ENCODE measurements at places on chromosomes 12 and 14.

GRCh38 chr12:110475426-110475825 lies 6.8 kb downstream of the FAM216A start:
- DNase-seq = no peak

- no peak for DNase-seq
Observed at GRCh38 chr12:49961111-49961922, at the start of gene AQP5. TSS of gene AQP5 (plus strand) at chr12:49961872. CDS start at chr12:49962018, 146 bp downstream.

DNA sequence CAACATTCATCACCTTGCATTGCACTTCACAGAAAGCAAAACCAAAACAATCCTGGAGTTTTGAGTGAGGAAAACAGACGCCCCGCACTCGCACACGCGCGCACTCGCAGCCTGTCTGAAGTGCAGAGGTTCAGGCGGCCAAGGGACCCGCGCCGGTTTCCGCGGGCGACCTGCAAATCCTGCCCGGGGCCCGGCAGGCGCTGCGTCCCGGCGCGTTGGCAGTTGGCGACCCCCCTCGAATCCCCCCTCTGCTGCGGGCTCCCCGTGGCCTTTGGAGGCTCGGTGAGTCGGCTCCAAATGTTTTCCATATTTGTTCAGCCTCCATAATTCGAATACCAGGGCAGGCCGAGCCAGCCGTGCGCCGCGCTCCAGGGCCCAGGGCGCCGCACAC lies at the start of gene SSPN:
Gene SSPN (plus strand): TSS at position 324 of the 391 bp plus-strand sequence. CDS start 100 bp downstream, outside the sequence.
- peak; percentile 87 for DNase-seq

- no peak for DNase-seq
Observed at GRCh38 chr14:89419973-89420482, 3.0 kb upstream of the FOXN3 start.

DNA sequence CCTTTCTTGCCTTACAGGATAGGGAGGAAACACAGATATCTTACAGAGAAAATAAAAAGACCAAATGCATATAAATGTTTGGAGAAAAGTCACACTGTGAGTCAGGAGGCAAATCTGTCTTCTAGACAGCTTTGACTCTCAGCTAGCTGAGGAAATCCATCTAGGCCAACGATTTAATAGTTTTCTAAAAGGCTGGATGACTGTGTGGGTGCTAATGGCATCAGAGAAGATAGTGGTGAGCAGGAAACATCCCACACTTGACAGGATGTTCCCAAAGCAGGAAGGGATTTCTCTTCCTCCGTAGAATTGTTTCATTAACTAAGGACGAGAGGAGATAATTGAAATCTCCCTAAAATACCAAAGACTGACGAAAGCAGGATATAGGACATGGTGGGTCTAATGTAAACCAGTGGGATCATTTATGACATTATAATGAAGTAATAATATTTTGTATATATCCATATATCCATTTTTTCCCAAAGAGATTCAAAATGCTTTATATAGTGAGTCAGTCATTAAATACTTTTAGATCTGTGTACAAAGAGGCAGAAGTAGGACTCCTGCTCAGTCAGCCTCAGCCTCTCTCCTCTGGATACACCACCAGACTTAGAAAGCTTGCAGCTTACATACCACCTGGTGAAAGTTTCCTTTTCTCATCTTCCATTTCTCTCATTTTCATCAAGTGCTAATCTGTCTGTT lies 44.3 kb upstream of the PSMA6 start:
- no peak for DNase-seq
